Activated CD4-positive, alpha-beta T cell treated with anti-CD3 and anti-CD28 coated beads, Interleukin-2, amount 50 U/mL, for 48 hours (primary cell): ENCODE measurements at places on chromosomes 7 and 10.
A peak's percentile ranks its signal among the peaks of the same experiment; 100 is the strongest.

DNA sequence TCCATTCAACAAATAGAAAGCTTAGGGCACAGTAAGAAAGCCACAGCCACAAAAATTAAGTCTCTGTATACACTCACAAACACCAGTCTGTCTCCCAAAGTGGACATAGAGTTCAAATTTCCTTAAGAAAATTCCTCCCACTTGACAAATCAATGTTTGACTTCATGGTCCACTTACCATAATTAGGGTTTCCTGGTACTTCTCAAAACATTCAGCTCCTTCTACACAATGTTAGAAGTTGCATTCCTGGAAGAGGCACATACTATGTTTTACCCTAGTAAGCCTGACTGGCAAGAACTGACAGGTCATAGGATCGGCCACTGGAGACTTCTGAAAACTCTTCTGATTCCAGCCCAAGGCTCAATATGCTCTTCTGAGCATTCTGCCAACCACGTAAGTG is 70.5 kb downstream of the CPXM2 start:
- DNase-seq = no peak

- DNase-seq = no peak
Observed at GRCh38 chr7:28623863-28624262, 211.5 kb downstream of the CREB5 start.

- no peak for DNase-seq
Observed at GRCh38 chr10:126931544-126931943, 26.3 kb downstream of the DOCK1 start.

DNA sequence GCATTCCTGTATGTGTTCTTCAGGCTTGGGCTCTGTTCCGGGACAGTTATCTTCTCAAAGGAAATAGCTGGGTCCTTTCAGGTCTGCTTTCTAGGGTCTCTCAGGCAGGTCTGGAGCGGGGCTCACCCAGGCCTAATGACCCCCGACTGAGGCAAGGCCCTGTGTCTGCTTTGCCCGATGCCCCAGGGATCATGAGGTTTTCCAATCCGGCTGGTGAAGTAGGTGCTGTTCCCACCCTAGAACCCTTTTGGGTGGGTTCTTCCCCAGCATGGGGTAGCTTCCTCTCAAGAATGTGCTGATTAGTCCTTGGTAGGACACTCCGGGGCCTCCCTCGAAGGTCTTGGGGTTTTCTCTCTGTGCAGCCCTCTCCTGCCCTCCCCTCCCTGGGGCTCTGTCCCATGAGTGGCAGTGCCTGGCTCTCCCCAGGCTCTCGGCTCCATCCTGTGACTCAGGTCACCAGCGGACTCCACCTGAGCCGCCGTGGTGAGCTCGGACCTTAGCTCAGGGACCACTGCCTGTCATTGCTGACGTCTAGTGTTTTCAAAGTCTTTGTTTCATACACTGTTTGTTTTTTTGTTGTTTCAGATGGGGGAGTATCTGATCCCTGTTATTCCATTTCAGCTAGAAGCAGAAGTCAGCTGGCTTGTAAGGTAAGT is 71.0 kb upstream of the NKX6-2 start:
- DNase-seq = no peak

GRCh38 chr10:93775356-93775755 is 17.6 kb downstream of the LGI1 start:
- DNase-seq = no peak

DNA sequence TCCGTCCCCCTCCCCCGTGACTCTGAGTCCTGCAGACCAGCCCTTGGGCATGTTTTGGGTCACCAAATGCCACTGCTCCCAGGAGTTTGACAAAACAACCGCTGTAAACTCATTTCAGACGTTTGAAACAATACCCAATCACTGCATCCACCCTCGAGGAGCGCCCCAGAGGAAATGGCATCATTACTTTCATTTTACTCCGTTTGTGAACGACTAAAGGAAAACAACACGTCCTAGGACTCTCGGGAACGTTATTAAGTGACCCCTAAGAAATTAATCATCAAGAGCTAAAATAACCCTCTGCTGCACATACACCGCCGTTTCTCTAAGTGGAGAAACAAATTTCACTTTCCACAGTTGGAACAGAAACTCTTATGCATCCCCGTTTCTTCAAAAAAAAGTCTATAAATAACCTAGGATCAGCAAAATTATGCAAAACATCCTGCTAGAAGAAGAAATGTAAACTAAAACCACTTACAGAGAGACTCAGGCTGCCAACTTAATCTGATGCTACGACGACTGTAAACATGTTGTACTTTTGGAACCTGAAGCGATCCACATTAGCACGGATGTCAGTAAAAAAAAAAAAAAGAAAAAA is 109.9 kb upstream of the EFCAB10 start:
- DNase-seq = peak; percentile 59

- DNase-seq = no peak
Observed at GRCh38 chr7:155947051-155947450, 134.8 kb upstream of the SHH start.

DNA sequence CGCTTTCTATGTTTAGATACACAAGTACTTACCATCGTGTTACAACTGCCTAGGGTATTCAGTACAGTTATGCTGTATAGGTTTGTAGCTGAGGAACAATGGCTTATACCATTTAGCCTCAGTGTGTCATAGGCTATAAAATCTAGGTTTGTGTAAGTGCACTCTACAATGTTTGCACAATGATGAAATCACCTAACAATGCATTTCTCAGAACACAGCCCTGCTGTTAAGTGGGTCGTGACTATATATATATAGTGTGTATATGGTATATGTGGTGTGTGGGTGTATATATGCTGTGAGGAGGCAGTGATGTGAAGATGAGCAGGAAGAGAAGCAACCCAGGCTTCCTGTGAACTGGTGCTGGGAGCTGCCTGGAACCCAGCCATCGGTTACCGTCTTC is 65.6 kb upstream of the MKI67 start:
- DNase-seq = no peak

GRCh38 chr10:80598084-80598798 is 60.5 kb downstream of the SH2D4B start:
- DNase-seq = no peak

DNA sequence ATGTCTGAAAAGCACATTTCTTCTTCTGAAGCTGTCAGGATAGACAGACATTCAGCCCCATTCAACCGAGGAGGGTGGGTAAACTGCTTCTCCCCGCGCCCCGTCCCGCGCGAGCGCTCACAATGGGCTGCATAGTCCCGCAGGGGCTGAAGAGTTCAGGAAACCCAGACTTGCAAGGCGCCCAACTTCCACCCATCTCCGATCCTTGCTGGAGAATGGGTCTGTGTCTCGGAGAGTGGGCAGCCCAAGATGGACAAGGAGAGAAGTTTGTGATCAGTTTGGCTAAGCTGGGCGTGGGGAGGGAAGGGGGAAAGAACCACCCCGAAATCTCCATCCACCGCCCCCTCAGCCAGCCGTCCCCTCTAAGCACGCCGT is 686 bp downstream of the AASS start:
- peak; percentile 2 for DNase-seq

DNA sequence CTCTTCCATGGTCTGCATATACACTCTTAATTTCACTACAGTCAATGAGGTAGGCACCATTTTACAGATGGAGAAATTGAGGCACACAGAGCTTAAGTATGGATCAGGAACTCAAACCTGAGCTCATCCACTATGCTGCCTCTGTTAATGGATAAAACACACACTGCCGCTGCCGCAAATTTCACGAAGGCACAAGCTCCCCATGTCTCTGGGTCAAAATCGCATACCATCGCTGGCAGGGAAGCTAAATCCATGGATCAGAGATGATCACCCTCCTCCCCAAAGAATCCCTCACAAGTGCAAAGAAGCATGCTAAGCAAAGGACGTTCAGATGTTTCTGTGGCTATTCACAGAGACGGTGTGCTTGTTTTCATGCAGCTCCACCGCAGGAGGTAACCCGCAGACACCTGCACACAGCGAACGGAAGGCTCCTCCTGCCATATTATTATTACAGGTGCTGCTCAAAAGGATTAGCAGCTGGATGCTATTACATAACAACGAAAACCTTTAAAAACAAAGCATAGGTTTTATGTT is 109.3 kb downstream of the UBE2H start:
- DNase-seq = no peak

DNA sequence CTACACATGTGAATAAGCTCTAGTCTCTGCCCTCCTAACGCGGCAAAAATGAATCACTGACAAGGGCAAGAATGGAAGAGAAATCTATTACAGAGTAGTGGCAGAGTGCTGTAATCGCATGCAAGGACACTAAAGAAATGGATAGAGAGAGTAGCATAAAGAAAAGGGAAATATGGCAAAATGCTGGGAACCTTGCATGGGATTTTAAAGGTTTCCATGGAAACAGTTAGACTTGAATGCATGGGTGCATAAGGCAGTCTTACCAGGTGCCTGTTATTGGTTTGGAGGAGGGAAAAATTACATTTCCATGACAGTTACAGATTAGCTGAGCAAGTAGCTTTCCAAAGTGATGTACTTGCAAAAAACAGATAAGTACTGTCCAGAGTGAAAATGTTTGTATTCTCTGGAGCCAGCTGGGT is 233.4 kb downstream of the PTN start:
- DNase-seq = no peak
